ENCODE measurements at places on chromosomes 13 and 19.
A peak's percentile ranks its signal among the peaks of the same experiment; 100 is the strongest.

DNA sequence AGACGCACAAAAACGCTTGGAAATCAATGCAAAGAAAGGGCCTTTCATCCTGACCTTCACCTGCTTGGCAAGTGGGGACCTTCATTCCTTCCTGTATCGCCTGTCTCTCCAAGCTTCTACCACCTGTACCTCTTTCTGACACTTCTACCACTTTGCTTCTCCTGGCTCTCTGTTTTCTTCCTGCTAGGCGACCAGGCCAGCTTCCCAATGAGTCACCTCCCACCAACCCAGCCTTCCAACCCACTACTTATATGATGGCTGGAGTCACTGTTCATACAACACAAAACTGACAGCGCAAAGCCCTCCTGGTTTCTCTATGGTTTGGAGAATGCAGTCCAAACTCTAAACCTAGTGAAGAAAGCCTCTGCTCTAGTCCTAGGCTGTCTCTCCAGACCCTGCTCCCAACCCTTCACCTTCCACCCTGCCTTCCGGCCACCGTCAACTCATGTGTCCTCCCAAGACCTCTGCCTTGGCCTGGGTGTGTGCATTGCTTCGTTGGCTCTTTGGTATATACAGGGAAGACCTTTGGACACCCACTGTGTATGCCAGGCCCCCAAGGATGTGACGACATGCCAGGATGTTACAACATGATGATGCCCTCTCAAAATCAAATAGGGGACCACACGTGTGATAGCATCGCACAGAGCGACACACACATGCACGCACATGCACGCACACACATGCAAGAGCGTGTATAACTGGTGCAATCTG lies 148.5 kb downstream of the STK24 start:
- DNase-seq = no peak

GRCh38 chr13:30666113-30666512 lies 48.4 kb downstream of the USPL1 start:
- peak; percentile 28 for DNase-seq

DNA sequence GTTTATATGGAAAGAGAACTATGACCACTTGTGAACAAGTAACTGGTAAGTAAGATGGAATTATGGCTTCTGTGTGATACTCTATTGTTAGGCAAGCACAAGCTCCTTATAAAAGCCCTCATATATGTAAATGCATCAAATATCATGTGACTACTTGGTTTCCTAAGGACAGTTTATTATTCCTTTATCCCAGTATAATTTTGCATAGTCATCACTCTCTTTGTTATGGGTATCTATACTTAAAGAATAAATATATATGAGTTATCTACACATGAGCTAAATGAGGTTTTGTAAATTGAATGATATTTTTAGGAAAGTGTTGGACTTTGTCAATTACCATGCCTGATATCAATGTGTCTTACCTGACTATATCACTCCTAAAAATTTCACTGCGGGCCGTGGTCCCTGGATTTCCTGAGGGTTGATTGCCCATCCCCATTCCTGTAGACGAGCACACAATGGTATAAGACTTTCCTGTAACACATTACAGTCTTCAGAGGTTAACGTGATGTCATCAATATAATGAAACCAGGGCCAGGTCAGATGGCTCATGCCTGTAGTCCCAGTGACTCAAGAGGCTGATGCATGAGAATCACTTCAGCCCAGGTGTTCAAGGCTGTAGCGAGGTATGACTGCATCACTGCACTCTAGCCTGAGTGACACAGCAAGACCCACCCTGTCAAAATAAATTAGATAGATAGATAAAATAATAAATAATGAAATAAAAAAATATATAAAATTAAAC lies 20.7 kb downstream of the ZNF844 start:
- no peak for DNase-seq

GRCh38 chr19:2150794-2151338 lies 500 bp downstream of the AP3D1 start:
- DNase-seq = no peak

GRCh38 chr19:47703301-47703700 lies 9.9 kb upstream of the EHD2 start:
- no peak for DNase-seq

DNA sequence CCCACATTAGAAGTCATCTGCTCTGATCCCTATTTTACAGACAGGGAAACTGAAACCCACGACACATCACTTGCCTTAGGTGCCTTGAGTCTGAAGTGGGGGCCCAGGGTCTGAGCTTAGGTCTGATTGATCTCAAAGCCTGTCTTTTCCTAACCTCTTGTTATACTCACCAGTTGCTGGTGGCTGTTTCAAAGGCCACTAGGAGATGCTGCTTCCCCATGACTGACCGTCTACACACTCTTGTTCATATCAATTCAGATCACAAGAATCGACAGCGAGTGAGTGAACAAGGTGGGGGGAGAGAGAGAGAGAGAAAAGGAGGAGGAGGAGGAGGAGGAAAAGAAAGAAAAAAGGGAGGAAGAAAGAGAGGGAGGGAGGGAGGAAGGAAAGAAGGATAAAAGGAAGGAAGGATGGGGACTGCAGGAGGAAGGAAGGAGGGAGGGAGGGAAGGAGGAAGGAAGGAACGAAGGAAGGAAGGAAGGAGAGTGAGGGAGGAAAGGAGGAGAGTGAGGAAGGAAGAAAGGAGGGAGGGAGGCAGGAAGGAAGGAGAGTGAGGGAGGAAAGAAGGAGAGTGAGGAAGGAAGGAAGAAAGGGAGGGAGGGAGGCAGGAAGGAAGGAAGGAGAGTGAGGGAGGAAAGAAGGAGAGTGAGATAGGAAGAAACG lies 3.3 kb downstream of the OR10H1 start:
- no peak for DNase-seq

DNA sequence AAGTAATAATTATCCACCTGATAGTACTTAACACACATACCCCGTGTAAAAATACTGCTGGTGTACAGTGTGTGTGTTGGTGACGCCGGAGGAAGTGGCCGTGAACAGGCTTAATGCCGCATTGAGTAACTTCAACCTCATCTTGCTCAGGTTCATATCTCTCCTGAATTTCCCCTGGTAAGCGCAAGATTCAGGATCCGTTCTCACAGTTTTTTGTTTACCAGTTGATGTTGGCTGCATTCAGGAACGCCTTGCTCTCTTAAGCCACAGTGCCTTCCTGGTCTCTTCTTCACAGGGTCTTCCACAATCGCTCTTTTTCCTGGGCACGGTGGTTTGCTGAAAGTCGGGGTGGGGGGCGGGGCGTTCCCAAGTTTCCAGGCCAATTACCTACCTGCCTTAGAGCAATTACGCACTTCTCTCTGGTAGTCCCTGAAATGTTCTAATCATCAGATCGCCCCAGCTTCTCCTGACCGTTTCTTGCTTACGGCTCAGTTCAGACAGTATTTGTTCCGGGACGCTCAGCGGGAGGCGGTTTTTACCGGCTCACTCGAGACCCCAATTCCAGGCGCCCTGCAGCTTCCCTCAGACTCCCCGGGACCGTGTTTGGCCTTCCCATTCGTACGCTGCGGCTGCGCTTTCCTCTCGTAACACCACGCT lies 706 bp upstream of the DNAJC3 start:
- peak; percentile 50 for DNase-seq

GRCh38 chr19:2089001-2089711 lies 7.0 kb downstream of the MOB3A start:
- no peak for DNase-seq

DNA sequence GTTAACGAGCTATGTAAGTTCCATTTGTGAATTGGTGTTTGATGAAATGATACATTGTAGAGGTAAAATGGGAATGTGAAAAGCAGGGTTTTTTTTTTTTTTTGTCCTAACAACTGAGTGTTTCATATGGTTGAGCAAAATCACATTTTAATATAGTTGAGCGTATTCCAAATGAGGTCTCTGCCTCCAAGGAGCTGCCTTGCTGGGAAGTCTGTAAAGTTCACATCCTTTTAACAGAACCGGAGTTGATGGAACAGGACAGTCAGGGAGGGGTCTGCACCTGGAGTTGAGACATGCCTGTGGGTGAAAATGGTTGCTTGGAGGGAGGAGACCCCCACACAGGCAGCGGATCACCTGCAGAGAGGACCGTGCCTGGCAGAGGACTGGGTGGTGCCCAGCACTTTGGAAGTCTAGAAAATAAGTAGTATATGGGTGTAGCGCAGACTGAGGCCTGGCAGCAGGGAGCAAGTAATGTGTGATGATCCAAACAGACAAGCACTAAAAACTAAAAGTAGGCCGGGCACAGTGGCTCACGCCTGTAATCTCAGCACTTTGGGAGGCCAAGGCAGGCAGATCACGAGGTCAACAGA lies 75.2 kb upstream of the UBAC2 start:
- no peak for DNase-seq

DNA sequence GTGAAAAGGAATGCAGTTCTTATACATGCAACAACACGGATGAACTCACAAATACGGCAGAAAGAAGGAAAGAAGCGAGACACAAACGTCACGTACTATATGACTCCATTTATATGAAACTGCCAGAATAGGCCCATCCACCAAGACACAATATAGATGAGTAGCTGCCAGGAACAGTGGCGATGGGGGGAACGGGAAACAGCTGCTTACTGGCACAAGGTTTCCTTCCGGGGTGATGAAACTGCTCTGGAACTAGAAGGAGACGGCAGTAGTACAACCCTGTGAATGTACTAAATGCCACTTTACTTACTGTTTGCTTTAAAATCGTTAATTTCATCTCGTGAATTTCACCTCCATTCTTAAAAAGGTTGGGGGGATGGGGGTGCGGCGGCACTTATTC lies 28.9 kb downstream of the MLLT1 start:
- DNase-seq = no peak

- DNase-seq = no peak
Measured at GRCh38 chr13:18954254-18954653, 227.4 kb downstream of the TUBA3C start.

GRCh38 chr13:43265028-43265427 lies 241.6 kb downstream of the DNAJC15 start:
- DNase-seq = no peak

DNA sequence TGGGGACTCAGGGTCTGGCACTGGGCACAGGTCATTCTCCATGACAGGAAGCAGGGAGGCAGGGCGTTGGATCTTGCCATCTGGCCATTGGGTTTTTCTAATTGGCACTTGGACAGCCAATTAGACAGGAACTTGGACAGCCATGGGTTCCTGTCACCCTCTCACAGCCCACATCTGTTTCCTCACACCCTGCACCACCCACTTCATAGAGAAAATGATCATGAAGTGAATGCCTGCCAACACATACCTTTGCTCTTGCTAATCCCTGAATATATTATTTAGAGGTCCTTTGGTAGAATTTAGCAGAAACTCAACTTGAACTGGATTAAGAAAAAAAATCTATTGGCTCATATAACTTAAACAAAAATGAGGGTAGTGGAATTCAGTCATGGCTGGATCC lies 4.9 kb upstream of the OLFM2 start:
- no peak for DNase-seq

DNA sequence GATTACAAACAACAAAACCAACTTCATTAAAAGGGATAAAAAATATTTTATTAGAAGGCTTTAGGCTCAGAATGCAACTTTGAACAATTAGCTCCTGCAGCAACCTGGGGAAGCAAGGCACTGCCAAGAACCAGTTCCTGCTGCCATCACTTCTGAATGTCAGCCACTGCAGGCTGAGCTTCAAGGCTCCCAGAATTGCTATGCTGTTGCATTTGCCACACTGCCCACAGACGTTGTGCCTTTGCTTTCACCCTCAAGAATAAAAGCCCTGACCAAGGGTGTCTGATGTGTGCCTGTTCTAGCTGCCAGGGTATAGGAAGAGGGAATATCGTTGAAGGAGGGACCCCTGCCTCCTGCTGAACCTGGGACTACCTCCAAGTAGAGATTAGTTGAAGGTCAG lies 238.4 kb downstream of the ITGBL1 start:
- DNase-seq = no peak

DNA sequence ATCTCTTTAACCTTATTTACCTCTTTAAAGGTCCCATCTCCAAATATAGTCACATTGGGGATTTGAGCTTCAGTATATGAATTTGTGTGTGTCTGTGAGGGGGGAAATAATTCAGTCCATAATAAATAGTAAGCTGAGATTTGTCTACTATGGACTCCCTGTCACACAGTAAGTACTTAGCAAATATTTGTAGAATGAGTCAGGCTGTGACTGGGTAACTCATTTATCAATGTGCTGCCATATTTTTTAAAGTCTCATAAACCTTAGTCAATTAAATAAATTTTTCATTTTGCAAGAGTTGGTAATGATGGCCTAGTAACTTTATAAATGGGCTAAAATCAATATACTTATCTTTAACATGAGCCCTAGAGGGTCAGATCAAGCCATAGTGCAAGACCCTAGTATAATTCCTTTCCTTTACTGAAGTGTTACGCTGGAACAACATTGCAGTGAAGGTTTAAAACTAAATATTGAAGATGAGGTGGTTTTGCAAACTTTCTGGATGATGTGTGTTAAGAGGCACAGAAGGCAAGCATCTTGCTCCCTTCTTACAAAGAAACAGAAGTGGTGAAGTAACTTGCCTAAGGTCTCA lies 305.1 kb downstream of the KCNRG start:
- peak; percentile 84 for DNase-seq

DNA sequence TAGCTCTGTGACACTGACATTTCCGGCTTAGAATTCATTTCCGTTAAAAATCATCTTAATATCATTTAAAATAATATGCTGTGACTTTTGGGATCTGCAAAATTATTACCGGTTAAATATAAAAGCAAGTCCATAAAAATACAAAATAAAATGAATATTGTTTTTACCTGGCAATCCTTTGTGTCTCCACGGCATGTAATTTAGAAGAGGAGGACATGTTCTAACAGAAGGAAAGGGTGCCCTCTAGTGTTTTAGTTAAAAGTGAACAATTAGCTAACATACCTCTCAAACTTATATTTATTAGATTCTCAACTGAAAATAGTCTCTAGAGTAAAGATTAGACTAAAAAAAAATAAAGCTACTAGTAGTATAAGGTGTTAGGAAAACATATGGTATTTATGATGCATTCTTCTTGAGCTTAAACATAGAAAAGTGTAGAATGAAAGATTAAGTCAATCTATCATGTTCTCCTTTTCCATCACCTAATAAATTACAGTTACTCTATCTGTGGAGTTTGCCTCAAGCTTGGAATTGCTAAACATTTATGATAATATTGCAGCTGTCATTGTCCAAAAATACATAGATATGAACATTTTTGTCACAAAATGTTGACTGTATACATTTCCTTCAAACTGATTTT lies 676.7 kb upstream of the SPRY2 start:
- DNase-seq = peak; percentile 28

- no peak for DNase-seq
Measured at GRCh38 chr13:20519875-20520274, 5.8 kb downstream of the CRYL1 start.

Measured in HepG2 (cell line).